ENCODE measurements at places on chromosomes 6 and 20.

GRCh38 chr20:6711951-6712649, 55.4 kb upstream of the BMP2 start:
- no peaks in the 10 kb centered on the region for H3K36me3 ChIP-seq
- no peak overlapping the region for H3K27ac ChIP-seq
- H3K4me1 ChIP-seq = no peaks in the 10 kb centered on the region
- H3K27me3 ChIP-seq = no peaks in the 10 kb centered on the region
- no peak overlapping the region for H3K4me3 ChIP-seq

DNA sequence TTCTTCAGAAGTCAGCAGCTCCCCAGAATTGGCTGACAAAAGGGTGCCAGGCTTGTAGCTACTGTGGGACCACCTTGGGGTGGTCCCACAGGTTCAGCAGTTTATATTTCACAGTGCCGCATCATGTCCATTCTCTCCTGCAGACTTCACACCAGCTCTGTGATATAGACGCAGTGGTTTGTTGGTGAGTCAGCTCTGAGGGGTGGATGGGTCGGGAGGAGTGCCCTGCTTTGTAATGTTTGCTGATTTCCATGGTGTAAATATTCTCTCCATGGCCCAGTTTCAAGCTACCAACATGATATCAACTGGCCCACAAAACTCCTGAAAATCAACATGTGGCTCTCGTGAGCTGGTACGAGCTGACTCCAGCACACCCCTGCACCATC, 78.2 kb downstream of the CDH22 start:
- peaks cover 7% of the 10 kb centered on the region for H3K4me1 ChIP-seq
- H3K4me3 ChIP-seq = no peak overlapping the region
- H3K36me3 ChIP-seq = no peaks in the 10 kb centered on the region

GRCh38 chr20:42914302-42914701, 275.4 kb downstream of the PTPRT start:
- no peak for DNase-seq
- H3K27me3 ChIP-seq = no peaks in the 10 kb centered on the region
- no peak overlapping the region for H3K4me3 ChIP-seq
- peaks cover 3% of the 10 kb centered on the region for H3K4me1 ChIP-seq
- H3K27ac ChIP-seq = no peak overlapping the region

GRCh38 chr6:144215402-144215931, 65.2 kb downstream of the STX11 start:
- no peaks in the 10 kb centered on the region for H3K36me3 ChIP-seq
- peak overlapping the region; percentile 57 for H3K4me3 ChIP-seq
- H3K27ac ChIP-seq = peak overlapping the region; percentile 94
- H3K4me1 ChIP-seq = peaks cover 12% of the 10 kb centered on the region

GRCh38 chr6:16855460-16855859, 94.2 kb upstream of the ATXN1 start:
- H3K4me3 ChIP-seq = no peak overlapping the region
- H3K36me3 ChIP-seq = no peaks in the 10 kb centered on the region
- DNase-seq = no peak
- no peak overlapping the region for H3K27ac ChIP-seq
- no peaks in the 10 kb centered on the region for H3K27me3 ChIP-seq
- no peaks in the 10 kb centered on the region for H3K4me1 ChIP-seq

GRCh38 chr6:39407446-39407993, 85.0 kb upstream of the KCNK16 start:
- H3K27me3 ChIP-seq = no peaks in the 10 kb centered on the region
- no peaks in the 10 kb centered on the region for H3K4me1 ChIP-seq
- no peak overlapping the region for H3K4me3 ChIP-seq
- no peak for DNase-seq
- H3K27ac ChIP-seq = no peak overlapping the region
- no peaks in the 10 kb centered on the region for H3K36me3 ChIP-seq

Data from spinal cord (tissue), 10 donors.